ENCODE measurements at places on chromosomes 16 and 17.
A peak's percentile ranks its signal among the peaks of the same experiment; 100 is the strongest.

GRCh38 chr16:85358704-85359146, 246.5 kb upstream of the CIBAR2 start:
- no peak for DNase-seq

- DNase-seq, result peak; percentile 22
Observed at GRCh38 chr16:80527297-80527696, 13.5 kb upstream of the DYNLRB2 start.

DNA sequence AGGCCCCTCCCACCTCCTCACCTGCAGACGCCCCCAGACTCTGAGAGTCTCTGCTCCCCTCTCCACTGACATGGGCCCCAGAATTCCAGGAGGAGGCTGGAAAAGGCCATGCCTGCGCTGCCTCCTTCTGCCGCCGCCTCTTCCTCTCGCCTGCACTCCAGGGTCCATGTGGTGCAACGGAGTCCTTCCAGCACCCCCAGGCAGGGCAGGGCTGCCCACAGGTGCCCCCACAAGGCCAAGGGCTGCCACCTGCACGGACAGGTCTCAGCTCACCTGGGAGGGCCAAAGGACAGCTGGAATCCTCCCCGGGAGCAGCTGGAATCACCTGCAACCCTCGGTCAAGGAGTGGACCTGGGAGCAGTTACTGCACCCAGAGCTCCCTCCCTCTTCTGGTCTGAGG, 194.9 kb downstream of the RBFOX3 start:
- no peak for DNase-seq

- no peak for DNase-seq
Observed at GRCh38 chr16:6252541-6252940, 1080.1 kb upstream of the RBFOX1 start.

DNA sequence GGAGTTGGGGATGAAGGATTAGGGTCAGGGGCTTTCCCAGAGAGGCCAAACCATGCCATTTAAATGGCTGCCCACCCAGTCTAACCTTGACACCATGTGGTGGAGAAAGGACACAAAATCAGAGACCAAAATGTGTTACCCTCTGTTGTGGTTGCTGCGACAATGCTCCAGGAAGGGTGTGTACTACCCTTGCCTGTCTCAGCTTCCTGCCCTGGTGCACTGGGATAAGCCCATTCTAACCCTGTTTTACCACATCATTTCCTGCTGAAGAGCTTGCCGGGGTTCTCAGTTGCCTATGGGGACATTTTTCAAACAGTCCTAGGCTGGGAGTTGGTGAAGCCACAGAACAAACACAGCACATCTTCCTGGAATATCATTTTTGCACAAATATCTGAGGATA, 4.9 kb downstream of the OR4D1 start:
- peak; percentile 19 for DNase-seq

DNA sequence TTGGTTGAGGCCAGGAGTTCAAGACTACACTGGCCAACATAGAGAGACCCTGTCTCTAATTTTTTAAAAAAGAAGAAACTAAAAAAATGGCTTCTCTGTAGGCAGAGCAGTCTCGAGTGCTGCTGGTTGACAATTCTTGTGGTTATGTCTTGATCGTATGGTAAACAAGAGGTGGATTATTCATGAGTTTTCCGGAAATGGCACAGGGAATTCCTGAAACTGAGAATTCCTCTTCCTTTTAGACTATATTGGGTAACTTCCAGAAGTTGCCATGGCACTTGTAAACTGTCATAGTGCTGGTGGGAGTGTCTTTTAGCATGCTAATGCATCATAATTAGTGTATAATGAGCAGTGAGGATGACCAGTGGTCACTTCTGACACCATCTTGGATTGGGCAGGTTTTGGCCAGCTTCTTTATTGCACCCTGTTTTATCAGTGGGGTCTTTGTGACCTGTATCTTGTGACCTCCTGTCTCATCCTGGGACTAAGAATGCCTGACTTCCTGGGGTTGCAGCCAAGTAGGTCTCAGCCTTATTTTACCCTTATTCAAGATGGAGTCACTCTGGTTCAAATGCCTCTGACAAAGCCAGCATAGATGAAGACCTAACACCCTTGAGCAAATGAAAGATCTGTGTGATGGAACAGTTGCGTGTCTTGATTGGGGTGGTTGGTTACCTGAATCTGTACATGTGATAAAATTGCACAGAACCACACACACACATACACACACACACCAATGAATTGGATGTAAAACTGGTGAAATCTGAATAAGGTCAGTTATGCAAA, 30.2 kb downstream of the BMERB1 start:
- DNase-seq, result no peak

DNA sequence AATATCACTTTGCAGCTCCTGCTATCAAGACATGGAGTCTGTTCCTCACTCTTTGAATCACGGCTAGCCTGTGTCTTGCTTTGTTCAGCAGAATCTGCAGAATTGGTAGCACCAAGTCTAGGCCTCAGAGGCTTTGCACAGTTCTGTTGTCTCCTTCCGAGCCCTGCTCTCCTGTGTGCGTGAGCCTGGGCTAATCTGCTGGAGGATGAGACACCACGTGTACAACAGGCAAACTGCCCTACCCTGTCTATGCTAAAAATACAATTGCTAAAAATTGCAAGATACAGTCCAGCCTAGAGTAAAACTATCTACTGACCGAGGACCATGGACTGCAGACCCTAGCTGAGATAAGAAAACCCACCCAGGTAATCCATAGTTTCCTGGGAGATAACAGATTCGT, 484.7 kb downstream of the NPIPA7 start:
- DNase-seq, result no peak

All from stimulated activated naive CD4-positive, alpha-beta T cell treated with Interleukin-2 at 50 U/mL for 16 hours (primary cell).